ENCODE measurements at places on chromosomes 2 and 18. TPM values are rescaled to one million over a fixed set of nuclear protein-coding genes. Genes with fewer than 3 reads are reported as not detected.

GRCh38 chr2:225600444-225600843, 200.9 kb downstream of the NYAP2 start:
- no peak for DNase-seq

DNA sequence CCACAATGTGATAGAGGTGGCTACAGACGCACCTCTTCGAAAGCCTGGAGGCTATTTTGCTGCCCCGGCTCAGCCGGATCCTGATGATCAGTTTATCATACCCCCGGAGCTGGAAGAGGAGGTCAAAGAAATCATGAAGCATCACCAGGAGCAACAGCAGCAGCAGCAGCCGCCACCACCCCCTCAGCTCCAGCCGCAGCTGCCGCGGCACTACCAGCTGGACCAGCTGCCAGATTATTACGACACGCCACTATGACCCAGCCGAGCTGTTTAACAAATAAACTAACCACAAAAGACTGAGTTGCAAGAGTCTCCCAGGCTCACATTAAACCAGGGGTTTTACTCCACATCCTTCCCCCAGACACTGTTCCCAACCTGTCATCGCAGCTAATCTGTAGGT, 263.8 kb downstream of the PHLPP1 start:
- DNase-seq, result no peak

Gene CDK15
- total RNA-seq, result not detected

DNA sequence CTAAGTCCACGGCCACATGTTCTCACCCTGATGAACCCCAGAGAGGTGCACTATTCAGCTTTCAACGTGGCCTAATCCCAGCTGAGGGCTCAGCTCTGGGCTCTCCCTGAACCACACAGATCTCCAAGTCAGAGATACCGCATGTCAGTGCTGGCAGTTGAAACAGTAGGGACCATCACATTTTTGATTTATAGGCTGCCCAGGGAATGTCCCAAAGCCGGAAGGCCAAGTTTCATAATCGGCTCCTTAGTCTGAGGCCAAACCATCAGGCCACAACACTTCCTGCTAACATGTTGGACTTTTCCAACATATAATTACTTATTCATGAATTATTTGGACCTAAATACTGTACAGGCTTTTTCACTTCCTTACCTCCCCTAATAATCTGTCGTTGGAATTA, 91.9 kb upstream of the KLHL29 start:
- DNase-seq, result no peak

Gene IMPA2
- 3.8 TPM for total RNA-seq

DNA sequence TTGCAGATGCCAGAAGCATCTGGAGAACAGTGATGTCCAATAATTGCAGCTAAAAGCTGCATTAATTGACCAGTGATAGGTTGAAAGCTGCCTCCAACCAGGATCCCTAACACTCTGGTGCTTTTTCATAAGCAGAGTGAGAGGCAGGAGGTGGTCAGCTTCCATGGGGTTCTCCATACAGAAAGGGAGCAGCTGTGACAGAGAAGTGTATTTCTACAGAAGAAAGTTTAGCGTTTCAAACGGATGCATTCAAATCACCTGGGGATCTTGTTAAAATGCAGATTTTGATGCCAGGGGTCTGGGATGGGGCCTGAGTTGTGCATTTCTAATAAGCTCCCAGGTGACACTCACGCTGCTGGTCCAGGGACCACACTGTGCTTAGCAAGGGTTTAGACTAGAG, 216.5 kb upstream of the NRP2 start:
- DNase-seq, result no peak

DNA sequence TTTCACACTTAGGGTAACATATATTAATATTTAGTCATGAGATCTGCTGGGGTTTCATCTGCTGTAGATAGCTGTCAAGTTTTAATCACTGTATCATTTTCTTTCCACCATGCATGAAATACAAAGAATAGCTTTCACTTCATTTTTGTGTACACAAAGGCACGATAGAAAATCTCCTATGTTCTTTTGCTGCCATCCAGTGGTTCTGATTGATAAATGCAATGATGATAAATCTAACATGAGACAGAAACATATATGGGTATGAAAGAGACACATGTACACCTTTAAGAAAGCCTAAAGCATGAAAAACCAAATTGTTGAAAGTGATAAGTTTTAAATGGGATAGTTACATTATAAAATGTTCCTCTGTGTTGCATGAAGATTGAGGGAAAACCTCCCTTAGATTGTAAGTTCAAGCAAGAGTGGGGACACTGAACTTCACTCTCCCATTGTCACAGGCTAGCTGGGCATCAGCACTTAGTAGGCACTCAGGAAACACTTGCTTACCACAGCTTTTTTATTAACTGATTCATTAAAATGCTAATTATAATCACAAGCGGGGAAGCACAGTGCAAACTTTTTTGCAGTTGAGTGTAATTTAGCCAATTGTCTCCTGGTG, 31.2 kb downstream of the C1D start:
- DNase-seq, result no peak

DNA sequence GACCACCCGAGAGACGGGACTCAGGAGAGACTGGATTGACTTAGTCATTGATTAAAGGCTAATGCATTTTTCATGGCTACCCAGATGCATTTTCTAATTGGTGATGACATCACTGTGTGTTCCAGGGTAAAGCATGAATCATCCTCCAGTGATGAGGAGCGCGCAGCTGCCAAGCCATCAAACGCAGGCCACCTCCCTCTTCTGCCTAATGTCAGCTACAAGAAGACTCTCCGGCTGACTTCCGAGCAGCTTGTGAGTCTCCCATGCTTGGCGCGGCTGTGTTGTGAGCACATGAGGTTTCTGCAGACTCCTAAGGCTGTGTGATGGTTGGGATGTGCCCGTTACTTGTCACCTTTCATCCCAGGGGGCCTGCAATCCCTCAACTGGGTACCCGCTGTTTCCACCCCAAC, 56.4 kb downstream of the LPIN1 start:
- DNase-seq, result no peak

DNA sequence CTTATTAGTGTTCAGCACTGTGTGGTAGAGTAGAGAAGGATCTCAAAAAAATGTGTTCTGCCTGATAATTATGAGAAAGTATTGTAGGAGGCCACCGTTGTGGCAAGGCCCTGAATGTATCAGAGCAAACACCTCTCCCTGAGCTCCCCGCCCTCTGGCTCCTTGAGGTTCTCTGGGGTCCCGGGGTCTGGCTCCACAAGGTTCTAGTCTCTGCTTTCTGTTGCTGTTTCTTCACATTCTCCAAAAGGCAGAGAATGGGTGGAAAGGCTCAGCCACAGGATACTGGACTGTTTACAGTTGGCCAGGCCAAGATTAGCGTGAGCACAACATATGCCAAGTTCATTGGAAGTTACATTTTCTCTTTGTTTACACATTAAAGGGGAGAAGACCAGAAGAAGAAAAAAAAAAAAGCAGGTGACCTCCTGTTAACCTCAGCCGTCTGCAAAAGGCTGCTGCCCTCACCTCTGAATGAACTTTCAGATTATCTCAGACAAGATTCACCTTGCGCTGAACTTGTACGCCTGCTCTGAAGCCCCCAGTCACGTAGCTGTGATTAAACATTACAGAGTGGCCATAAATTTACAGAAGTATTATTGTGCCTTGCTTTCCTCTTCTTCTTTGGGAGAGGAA, 56.6 kb upstream of the CYP26B1 start:
- no peak for DNase-seq

Gene CCDC138
- 7.5 TPM for total RNA-seq

GRCh38 chr2:240269380-240269779, 128.9 kb upstream of the OTOS start:
- DNase-seq, result no peak

Measured in T-cell (primary cell).